Hematopoietic multipotent progenitor cell treated with erythropoietin and hydrocortisone succinate and interleukin-3 and kit ligand, for 17 days (in vitro differentiated cells): ENCODE measurements at places on chromosomes 16 and 17.
A peak's percentile ranks its signal among the peaks of the same experiment; 100 is the strongest.

- no peak for DNase-seq
Measured at GRCh38 chr16:3804426-3805016, 76.0 kb downstream of the CREBBP start.

DNA sequence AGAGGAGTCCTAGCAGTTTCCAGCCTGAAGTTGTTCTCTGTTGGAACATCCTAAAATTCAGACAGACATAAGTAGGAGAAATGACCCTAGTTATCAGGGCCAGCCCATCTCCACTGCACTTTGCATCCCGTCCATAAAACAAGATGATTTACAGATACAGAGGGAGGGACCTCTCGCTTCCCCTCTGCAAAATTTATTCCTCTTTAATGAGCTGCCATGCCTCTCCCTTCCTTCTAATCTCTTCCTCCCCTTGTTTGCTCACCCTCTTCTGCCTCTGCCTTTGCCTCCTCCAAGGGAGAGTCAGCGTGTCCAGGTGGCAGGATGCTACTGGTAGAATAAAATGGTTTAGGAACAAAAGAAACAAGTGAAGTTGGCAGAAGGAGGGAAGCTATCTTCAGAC, 351.3 kb downstream of the SOX9 start:
- DNase-seq: no peak

- DNase-seq: no peak
Measured at GRCh38 chr17:9200699-9201359, 179.5 kb downstream of the NTN1 start.

DNA sequence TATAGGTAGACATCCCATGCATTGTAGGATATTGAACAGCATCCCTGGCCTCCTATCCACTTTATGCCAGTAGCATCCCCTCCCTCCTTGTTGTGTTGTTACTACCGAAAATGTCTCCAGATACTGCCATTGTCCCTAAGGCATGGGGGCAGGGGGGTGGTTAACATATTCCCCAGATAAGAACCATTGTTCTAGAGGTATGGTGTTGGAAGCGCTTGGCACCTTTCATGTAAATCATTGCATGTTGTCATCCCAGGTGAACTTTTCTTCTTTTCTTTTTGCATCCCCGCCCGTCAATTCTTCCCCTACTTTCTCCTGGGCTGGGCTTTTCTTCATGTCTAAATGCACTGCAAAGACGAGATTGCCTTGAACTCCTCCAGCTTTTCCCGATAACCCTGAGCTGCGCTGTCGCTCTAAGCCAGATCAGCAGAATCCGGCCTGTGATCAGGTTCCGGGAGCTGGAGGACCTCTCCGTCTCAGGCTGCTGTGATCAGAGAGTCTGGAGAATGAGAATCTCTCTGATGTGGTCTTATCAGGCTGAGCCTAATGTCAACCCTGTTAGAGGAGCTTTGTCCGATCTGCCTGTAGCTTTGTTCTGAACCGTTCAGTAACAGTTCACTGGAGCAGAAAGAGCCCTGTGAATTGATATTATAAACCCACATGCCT, 76.2 kb downstream of the RBFOX1 start:
- DNase-seq: no peak

DNA sequence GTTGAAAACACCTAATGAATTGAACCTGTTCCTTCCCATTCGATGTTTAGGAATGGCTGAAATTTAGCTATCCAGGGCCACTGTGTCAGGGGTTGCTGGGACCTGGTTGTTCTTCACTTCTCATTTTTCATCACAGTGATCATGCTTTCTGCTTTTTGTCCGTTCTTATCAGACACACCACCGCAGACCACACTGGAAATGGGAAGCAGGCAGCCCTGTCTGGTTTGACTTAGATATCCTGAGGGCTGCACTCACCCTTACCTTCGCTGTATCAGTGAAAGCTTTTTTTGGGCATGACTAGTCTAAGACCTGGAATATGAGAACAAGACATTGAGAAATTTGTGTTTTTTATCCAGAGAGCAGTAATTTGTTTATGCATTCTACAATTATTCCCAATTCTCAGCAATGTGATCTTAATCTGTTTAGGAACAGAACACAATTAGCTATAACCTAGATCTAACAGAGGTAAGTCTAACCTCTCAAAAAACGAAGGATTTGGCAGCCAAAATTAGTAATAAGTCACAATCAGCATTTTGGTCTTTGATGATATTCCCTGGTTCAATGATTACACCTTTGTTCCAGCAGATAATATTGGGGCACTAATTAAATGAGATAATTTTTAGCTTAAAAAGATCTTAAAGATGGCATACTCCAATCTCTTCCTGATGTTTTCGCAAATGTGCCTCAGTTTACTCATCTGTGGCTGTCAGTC, 126.0 kb upstream of the GOT2 start:
- no peak for DNase-seq

GRCh38 chr17:77555121-77555591, 403.3 kb upstream of the TNRC6C start:
- DNase-seq: no peak

DNA sequence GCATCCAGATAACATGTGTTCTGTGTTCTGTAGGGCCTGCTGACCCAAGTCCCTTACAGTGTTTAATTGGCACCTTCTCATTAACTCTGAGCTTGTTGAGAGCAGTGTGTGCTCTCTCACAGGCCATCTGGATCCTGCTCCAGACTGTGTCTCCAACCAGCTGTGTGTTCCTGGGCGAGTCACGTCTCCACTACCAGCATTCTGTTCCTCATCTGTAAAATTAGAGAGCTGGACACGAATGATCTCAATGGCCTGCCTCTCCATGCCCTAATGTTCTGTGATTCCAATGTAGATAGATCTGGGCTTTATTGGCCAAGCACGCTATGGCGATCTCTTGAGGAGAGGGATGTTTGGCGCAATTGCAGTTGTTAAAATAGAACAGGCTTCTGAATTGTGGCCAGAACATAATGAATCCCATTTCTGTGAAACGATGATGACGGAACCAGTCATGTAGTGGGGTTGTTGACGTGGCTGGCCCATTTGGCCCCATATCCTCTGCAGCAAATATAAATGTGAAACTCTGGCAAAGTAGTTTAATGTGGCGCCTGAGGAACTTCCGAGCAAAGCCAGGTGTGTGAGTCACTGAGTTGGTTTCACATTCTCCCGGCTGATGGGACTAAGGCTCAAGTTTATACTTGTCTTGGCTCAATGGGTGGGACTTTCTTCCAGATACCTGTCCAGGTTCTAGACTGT, 22.2 kb downstream of the TBX4 start:
- DNase-seq: no peak

GRCh38 chr16:50596762-50597450, 48.7 kb downstream of the NKD1 start:
- DNase-seq: no peak

DNA sequence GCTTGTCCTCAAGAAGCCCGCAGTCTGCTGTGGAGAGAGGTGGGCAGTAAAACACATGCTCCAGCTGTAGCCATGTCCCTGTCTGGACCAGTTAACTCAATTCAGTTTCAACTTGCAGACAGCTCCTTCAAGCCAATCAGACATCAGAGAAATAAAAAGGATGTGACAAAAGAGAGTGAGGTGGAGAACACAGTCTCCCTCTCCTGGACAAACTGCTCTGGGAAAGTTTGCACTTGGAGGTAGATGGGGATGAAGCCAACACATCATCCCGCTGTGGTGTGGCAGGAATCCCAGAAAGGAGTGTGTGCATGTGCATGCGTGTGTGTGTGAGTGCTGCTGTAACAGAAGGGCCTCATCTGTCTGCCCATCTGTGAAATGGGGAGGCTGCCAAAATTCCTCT, 358.6 kb upstream of the ASIC2 start:
- DNase-seq: no peak

DNA sequence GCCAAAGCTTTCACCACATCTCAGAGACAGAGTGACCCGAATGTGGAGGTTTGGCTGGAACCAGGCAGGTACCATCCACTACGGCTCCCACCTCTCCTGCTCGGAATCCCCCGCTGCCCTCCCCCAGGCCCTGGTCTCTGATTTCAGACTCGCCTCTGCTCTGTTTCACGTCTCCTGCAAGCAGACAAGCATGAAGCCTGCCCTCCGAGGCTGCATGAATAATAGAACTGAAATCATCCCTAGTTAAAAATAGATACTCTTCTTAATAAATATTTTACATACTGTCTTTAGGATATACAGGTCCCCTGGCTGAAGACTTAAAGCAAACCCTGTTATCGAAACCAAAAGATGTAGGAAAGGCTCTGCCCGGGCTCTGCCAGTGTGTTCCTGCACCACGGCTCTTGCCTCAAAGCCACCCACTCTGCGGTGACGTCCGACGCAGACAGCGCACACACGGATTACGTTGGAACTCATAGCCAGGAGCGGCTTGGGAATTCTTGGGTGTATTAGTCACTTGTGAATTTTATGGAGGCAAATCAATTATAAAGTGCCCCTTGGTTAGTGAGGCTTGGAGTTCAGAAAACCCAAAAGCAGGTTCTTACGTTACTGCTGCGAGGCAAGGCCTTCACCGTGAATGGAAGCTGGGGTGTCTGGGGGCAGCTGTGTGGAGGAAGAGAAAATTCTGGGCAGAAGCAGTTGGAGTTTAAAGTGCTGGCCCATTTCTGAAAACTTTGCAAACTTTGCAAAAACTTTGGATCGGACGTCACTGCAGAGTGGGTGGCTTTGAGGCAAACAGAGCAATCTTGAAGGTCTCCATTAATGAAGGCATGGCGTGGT, 25.6 kb upstream of the NPTX1 start:
- DNase-seq: no peak

DNA sequence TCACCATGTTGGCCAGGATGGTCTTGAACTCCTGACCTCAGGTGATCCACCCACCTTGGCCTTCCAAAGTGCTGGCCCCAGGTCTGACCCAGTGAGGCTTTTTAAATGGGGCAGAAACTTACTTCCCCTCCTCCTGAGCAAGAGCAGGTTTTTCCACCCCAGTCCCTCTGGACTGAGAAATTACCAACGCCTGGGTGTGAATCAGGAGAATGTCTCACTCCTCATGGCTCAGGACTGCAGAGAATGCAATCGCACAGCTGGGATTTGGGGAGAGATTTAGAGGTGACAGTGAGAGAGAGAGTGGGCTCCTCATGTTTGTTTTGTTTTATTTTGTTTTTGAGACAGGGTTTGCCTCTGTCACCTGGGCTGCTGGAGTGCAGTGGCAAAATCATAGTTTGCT, 203.6 kb downstream of the RAB11FIP4 start:
- no peak for DNase-seq

- DNase-seq: no peak
Measured at GRCh38 chr16:85126705-85127378, 14.6 kb upstream of the CIBAR2 start.

DNA sequence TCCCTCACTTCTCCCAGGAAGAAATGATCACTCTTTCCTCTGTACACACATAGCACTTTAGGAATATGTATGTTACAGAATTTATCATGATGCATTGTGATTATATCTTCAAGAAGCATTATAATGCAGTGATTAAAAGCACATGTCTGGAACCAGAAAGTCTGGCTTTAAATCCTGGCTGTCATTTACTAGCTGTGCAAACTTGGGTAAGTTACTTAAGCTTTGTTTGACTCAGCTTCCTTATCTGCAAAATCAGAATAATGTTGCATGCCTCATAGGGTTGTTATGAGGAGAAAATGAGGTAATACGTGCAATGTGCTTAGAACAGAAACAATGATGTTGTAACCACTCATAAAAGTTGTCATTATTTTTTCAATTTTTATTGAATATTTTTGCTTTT, 156.3 kb upstream of the ZKSCAN2 start:
- no peak for DNase-seq

DNA sequence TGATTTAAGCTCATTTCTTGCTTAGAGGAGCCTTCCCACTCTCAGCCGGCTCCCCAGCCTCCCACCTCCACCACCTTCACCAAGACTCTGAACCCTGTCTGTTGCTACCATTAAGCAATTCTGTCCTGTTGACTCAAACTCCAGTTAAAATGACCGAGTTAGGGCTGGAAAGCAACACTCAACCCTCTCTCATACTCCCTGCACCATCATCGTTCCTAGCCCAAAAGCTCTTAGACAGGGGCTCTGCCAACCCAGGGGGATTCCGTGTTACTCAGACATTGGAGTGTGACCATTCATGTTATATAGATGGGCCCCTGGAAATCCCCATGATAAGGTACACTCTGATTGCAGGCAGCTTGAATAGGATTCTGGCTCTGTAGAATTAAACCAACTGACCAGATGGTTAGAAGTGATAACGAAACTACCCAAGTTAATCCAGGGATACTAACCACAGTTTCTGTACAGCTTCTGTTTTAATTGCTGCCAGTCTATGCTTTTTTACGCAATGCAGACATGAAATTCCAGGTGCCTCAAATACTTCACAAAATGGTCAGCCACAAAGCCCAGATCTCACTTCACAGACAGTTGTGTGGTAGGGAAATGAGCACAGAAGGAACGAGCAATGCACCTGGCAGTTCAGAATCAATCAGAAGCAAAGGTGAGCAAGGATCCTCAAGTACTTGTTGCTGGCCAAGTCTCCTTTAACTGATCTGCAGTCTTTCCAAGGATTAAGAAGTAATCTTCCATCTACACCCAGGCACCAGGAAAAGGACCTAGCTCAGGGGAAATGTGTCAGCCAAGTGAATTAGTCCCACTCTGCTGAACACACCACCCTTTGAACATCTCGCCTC, 2.1 kb downstream of the SSTR2 start:
- no peak for DNase-seq

DNA sequence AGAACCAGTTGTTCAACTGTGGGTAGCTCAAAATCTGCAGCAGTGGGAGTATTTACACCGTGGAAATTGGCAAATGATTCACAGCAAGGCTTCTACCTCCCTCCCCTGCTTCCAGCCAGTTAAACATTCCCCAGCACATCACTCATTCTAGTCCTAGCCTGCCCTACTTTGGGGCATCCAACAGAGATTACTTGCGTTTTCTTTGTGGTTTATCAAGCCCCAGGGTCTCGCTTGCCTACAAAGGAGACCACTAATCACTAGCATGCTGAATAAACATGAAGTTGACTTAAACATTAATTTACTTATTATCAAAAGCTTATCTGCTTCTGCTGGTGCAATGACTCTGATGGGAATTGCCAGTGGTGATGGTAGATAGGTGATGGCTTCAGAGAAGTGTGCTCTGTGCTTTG, 94.5 kb downstream of the MARF1 start:
- peak; percentile 55 for DNase-seq

DNA sequence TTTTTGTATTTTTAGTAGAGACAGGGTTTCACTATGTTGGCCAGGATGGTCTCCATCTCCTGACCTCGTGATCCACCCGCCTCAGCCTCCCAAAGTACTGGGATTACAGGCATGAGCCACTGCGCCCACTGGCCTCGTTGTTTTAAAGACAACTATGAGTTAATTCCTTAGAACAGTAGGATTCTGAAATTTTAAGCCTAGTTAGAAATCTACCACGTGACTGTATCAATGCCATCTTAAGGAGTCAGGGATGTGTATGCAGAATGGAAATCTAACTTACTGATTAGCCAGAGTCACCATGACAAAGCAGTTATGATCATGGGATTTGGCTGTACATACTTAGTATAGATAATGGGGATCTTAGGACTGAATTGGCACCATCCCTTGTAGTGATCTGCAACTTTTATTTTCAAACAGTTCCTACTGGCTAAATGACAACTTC, 2.8 kb downstream of the CEP20 start:
- peak; percentile 86 for DNase-seq

DNA sequence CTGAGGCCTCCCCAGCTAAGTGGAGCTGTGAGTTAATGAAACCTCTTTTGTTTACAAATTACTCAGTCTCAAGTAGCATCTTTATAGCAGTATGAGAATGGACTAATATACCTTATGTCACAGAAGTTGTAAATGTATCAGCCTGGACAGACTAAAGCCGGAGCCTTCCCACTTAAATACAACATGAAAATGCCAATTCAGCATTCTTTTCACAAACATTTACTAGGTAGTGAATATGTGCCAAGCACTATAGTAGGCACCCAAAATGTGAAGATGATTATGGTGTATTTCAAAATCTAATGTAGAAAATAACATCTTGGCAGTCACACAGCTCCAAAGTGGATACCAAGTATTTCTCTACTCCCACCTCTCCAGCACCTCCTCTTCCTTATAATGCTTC, 693.0 kb downstream of the KCNJ2 start:
- no peak for DNase-seq
